ENCODE measurements at places on chromosomes 3 and 15.

DNA sequence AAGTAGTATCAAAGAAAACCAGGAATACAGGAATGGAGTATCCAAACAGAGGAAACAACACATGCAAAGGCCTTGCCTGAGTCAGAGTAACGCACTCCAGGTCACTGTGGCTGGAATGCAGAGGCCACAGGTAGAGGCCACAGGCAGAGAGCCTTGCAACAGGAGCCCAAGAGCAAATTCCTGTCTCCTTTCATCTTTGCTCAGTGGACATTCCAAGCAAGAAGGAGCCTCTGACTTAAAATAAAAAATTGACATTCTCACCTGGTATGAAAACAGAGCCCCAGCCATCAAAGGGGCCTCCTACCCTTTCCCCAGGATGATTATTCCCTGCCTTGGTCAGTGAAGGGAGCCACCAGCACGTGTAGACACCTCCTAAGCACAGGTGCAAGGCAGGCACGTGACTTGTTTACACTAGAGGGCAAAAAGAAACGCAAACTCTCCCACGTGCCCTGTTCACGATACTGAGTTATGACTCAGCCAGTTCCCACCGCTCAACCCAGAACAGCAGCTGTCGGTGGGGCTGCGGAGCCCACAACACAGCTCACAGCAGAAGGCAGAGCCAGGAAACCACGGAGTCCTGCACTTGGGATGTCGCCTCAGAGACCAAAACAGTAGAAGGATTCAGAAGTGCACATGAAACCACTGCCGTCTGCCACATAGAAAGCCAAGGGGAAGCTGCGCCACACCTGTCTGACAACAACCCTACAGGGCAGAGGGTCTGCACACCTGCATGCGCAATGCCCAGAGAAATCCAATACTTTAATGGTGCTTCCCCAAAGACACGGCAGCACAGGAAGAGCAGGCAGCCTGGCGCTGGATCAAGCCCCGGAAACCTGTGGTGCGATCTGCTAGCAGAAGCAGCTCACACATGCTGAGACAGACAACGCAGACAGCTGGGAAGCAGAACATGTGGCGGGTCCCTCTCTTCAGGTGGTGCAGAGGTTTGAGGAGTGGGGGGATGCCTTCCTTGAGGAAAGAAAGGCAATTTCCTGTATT lies 52.1 kb downstream of the ITGB5 start:
- peaks cover 15% of the 10 kb centered on the region for H3K4me1 ChIP-seq
- H3K27ac ChIP-seq, result peak overlapping the region; percentile 90
- peaks cover 6% of the 10 kb centered on the region for H3K36me3 ChIP-seq
- peak; percentile 21 for DNase-seq
- H3K4me3 ChIP-seq, result peak overlapping the region; percentile 80

GRCh38 chr3:197749315-197749600 lies 425 bp upstream of the FYTTD1 start:
- peak overlapping the region; percentile 95 for H3K4me3 ChIP-seq
- H3K27me3 ChIP-seq, result no peaks in the 10 kb centered on the region
- peaks cover 22% of the 10 kb centered on the region for H3K36me3 ChIP-seq
- peaks cover 28% of the 10 kb centered on the region for H3K4me1 ChIP-seq
- no peak for DNase-seq

- no peak for DNase-seq
- H3K27me3 ChIP-seq, result peaks cover 56% of the 10 kb centered on the region
- H3K4me1 ChIP-seq, result no peaks in the 10 kb centered on the region
- H3K4me3 ChIP-seq, result no peak overlapping the region
- no peaks in the 10 kb centered on the region for H3K36me3 ChIP-seq
These were observed 21.0 kb downstream of the SLCO2A1 start for GRCh38 chr3:134008630-134009156.

- no peak for DNase-seq
- H3K4me1 ChIP-seq, result peaks cover 29% of the 10 kb centered on the region
- no peak overlapping the region for H3K4me3 ChIP-seq
- peaks cover 68% of the 10 kb centered on the region for H3K36me3 ChIP-seq
These were observed 17.0 kb downstream of the RAB7A start for GRCh38 chr3:128742821-128743594.

GRCh38 chr3:14552041-14552648 lies 12.0 kb upstream of the GRIP2 start:
- peaks cover 80% of the 10 kb centered on the region for H3K27me3 ChIP-seq
- H3K4me1 ChIP-seq, result peaks cover 7% of the 10 kb centered on the region
- H3K36me3 ChIP-seq, result no peaks in the 10 kb centered on the region
- no peak overlapping the region for H3K4me3 ChIP-seq

DNA sequence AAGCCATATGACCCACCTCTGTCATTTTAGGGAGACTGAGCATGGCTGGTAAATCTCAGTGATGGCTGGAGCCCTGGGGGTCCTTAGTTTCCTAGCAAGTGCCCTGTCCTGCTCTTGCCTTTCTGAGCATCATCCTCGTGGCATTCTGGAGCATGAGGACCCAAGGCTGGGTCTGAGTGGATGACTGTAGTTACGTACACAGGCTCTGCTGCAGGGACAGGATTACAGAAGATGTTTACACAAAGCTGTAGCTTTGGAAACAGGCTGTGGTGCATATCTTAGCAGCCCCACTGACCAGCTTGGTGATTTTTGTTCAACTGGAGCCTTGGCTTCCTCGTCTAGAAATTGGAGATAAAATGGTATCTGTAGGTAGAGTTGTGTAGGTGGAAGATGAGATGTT lies 272.9 kb upstream of the CTDSPL start:
- no peak overlapping the region for H3K4me3 ChIP-seq
- H3K27me3 ChIP-seq, result peaks cover 14% of the 10 kb centered on the region
- no peak for DNase-seq

GRCh38 chr3:41710646-41711388 lies 251.1 kb downstream of the ULK4 start:
- no peak for DNase-seq
- H3K4me1 ChIP-seq, result no peaks in the 10 kb centered on the region
- H3K4me3 ChIP-seq, result no peak overlapping the region
- no peak overlapping the region for H3K27ac ChIP-seq

DNA sequence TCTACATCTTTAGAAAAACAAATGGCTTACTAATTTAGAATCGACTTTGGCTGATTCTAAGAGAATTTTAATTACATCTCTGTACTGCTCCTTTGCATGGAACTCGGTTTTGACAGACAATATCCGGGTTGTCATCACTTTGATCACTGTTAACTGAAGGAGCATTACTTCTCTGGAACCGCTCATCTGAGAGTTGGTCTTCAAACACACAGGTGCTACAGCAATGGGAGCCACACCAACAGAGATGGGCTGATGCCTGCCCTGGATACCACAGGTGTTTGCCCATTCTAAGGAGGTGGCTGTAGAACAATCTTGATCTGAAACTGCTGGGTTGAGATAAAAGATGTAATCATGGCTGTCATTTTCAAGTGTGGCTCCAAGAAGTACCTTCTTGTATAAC lies 21.6 kb downstream of the LINS1 start:
- DNase-seq, result no peak
- H3K27ac ChIP-seq, result peak overlapping the region; percentile 46
- H3K4me3 ChIP-seq, result no peak overlapping the region

- H3K27ac ChIP-seq, result no peak overlapping the region
- H3K4me3 ChIP-seq, result no peak overlapping the region
- DNase-seq, result no peak
- H3K36me3 ChIP-seq, result no peaks in the 10 kb centered on the region
- no peaks in the 10 kb centered on the region for H3K27me3 ChIP-seq
These were observed 31.4 kb downstream of the FLNB start for GRCh38 chr3:58039601-58040000.

GRCh38 chr3:138203938-138204337 lies 16.8 kb downstream of the ARMC8 start:
- DNase-seq, result no peak
- no peaks in the 10 kb centered on the region for H3K27me3 ChIP-seq
- no peak overlapping the region for H3K27ac ChIP-seq
- peaks cover 7% of the 10 kb centered on the region for H3K36me3 ChIP-seq

GRCh38 chr3:46905213-46905560 lies 27.7 kb downstream of the PTH1R start:
- H3K4me1 ChIP-seq, result peaks cover 5% of the 10 kb centered on the region
- no peak overlapping the region for H3K27ac ChIP-seq
- no peaks in the 10 kb centered on the region for H3K36me3 ChIP-seq
- no peak for DNase-seq
- H3K4me3 ChIP-seq, result no peak overlapping the region
- peaks cover 5% of the 10 kb centered on the region for H3K27me3 ChIP-seq

GRCh38 chr3:134352031-134352671 lies 22.1 kb downstream of the AMOTL2 start:
- H3K36me3 ChIP-seq, result no peaks in the 10 kb centered on the region
- no peak overlapping the region for H3K4me3 ChIP-seq
- DNase-seq, result no peak
- no peaks in the 10 kb centered on the region for H3K4me1 ChIP-seq
- H3K27ac ChIP-seq, result no peak overlapping the region
- H3K27me3 ChIP-seq, result no peaks in the 10 kb centered on the region

DNA sequence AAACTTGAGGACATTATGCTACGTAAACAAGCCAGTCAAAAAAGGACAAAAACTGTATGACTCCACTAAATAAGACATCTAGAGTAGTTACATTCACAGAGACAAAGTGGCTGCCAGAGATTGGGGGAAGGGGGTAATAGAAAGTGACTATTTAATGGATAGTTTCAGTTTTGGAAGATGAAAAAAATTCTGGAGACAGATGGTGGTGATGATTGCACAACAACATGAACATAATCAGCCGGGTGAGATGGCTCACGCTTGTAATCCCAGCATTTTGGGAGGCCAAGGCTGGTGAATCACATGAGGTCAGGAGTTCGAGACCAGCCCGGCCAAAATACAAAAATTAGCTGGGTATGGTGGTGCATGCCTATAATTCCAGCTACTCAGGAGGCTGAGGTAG lies 40.6 kb downstream of the DPP8 start:
- H3K36me3 ChIP-seq, result peaks cover 86% of the 10 kb centered on the region
- no peak for DNase-seq
- H3K27ac ChIP-seq, result no peak overlapping the region
- H3K27me3 ChIP-seq, result no peaks in the 10 kb centered on the region
- no peak overlapping the region for H3K4me3 ChIP-seq
- no peaks in the 10 kb centered on the region for H3K4me1 ChIP-seq

- no peaks in the 10 kb centered on the region for H3K27me3 ChIP-seq
- H3K4me3 ChIP-seq, result no peak within 1 kb of the TSS
- H3K36me3 ChIP-seq, result peaks cover 11% of the 10 kb centered on the region
- H3K27ac ChIP-seq, result peak within 1 kb of the TSS; percentile 66
These were observed at the start of gene SLC51A for GRCh38 chr3:196216089-196216564. Gene SLC51A, plus strand, starts transcription at chr3:196216534. Its CDS starts 179 bp downstream, at chr3:196216713.
